Hematopoietic multipotent progenitor cell treated with erythropoietin and hydrocortisone succinate and interleukin-3 and kit ligand, for 15 days (in vitro differentiated cells): ENCODE measurements at places on chromosomes 5 and 9.

DNA sequence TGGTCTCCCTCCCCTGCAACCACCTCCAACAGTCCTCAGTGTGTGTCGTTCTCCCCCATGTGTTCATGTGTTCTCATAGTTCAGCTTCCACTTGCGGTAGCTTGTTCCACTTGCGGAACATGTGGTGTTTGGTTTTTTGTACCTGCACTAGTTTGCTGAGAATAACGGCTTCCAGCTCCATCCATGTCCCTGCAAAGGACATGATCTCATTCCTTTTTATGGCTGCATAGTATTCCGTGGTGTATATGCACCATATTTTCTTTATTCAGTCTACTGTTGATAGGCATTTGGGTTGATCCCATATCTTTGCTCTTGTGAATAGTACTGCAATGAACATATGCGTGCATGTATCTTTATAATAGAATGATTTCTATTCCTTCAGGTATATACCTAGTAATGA lies 43.0 kb upstream of the ZFYVE16 start:
- DNase-seq = no peak

- no peak for DNase-seq
These were observed 25.7 kb upstream of the C5orf47 start for GRCh38 chr5:173963182-173963838.

- DNase-seq = no peak
These were observed 95.8 kb upstream of the PANK3 start for GRCh38 chr5:168674893-168675482.

GRCh38 chr5:67976891-67977601 lies 238.5 kb upstream of the PIK3R1 start:
- DNase-seq = no peak

DNA sequence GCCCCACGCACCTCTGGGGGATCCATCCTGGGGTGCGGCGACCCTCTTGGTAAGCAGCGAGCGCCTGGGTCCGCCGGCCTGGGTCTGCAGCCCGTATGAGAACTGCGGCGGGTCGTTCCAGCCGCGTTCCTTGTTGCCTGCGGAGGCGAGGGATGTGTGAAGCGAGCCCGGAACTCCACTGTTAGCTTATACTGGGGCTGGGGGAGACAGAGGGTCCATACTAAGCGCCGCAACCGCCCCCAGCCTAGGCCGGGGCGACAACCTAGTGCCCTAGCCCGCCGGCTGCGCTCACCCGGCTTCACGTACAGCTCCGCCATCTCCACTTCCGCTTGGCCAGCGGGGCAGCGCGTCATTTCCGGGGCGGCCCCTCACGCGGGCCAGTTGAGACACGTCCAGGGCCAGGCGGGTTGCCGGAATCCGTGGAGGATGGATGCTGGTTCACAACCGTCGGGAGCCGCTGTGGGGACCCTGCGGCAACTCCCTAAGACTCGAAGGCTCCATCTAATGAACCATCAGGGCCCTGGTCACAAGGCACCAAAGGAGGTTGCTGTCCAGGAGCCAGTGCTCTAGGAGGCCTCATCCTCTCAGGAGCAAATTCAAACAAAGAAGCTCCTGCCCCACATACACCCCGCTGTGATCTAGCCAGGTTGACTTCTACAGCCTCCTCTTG lies at the start of gene SRA1:
Gene SRA1 (minus strand): TSS at position 338 of the 670 bp plus-strand sequence. CDS start 21 bp downstream, at position 317.
- peak; percentile 91 for DNase-seq

GRCh38 chr9:126538550-126538949 lies 75.2 kb upstream of the LMX1B start:
- DNase-seq = no peak

GRCh38 chr9:99721898-99722297 lies 99.8 kb upstream of the NR4A3 start:
- no peak for DNase-seq

- DNase-seq = no peak
These were observed 54.9 kb downstream of the RAD23B start for GRCh38 chr9:107337676-107338590.

DNA sequence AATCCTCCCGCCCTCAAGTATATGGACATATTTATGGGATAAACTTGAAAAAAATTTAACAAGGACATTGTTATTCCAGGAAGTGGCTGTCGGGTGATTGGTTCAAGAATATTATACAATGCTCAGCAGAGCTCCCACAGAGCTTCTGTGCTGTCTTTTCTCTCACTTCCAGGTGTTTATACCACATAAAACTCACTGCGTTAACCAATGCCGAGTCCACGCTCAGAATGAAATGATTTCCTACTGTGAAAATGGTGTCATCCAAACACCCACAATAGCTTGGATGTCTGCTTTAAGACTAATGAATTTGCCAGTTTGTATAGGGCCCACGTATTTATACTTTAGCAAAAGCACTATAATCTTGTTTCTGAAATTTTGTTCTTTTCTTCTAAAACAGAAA lies 368.2 kb downstream of the NDUFS4 start:
- no peak for DNase-seq

GRCh38 chr5:114702136-114702535 lies 340.3 kb downstream of the KCNN2 start:
- DNase-seq = no peak

- DNase-seq = no peak
These were observed 14.2 kb upstream of the SUB1 start for GRCh38 chr5:32571128-32571527.

DNA sequence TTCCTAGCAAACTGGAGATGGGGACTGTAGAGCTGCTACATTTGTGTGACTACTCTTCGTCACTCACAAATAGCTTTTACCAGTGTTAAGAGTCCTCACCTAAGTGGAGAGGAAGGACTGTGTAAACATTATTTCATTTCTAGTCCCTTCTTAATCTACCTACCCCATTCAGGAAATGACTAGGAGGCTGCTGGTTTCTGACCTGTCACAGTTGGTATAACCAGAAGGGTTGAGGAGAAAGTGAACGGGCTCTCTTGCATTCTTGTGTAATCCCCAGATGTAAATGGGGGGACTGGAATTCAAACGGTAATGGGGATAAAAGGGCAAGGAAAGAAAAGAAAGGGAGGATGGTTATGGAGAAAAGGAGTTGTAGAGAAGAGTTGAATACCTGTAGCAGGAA lies 35.4 kb upstream of the BNIP1 start:
- DNase-seq = no peak

GRCh38 chr5:93407454-93407853 lies 173.6 kb downstream of the NR2F1-AS1 start:
- no peak for DNase-seq

GRCh38 chr9:125650271-125650737 lies 56.7 kb downstream of the MAPKAP1 start:
- no peak for DNase-seq

DNA sequence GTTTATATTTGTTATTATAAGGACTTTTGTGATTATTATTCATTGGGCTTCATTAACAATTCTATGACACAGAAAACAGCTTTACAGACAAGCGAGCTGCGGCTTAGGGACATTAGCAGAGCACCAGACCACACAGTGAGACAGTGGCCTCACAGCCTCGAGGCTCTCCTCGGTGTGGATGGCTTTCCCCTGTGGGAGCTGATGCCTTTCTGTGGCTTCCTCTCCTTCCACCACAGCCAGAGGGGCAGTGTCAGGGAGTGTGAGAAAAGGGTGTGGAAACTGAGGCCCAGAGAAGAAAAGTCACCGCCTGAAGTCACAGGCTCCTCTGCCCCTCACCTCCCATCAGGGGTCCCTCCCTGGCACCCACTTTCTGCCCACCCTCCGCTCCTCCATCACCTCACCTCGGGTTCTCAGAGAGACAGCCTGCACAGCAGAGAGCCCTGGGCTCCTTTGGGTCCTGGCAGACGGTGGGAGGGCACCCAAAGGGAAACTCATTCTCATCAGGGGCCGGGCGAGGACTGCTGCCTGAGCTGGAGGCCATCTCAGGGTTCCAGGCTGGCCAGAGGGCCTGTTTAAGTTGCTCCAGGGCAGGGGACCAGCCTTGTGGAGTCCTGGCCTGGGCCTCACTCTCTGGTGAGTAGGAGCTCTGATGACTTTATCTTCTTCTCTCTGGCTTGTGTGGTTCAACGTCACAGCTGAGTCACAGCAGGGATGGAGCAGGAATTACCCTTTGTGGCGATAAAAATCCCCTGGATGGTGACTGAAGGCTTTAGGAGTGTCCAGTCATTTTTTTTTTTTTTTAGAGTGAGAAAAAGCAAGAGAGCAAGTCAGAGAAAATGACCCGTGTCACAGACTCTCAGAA lies 830 bp downstream of the TRAF1 start:
- no peak for DNase-seq

DNA sequence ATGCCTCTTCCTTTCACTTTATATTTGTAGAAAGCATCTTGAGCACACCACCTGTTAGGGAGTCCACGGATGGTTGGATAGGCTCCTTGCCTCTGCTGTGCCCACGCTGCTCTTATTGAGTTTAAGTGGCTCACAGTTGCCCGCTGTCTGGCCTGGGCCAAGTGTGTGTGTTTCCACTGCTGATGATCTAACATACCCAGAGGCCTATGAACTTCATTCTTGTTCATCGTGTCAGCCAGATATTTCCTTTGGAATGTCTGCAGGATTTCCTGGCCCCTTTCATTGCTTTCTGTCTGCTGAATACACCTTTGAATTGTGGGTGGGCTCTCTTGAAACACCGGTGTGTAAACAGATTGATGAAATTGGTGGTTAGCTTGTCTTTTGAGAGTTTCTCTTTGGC lies 46.6 kb downstream of the MVB12B start:
- no peak for DNase-seq
